ENCODE measurements at places on chromosomes 11 and 22.

DNA sequence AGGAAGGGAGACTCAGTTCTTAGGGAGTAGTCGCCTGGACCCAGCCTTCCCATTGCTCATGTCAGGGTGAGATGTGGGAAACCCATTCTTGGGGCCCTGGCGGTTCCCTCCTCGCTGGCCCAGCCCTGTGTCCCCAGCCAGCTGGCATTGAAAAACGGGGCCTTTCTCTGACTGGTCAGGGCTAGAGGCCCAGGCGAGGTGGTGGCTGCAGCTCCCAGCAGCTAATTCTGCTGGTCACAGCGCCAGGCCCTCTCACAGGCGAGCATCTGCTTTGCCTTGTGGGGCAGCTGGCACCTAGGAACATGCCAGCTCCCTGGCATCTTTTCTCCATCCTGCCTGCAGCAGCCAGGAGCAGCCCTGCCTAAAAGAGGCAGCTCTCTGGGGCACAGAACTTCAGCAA is 20.1 kb downstream of the TSPAN18 start:
- DNase-seq: no peak

- DNase-seq: no peak
These were observed 152.2 kb upstream of the E2F8 start for GRCh38 chr11:19392847-19393518.

GRCh38 chr11:66637557-66638176 is 836 bp upstream of the RBM4 start:
- DNase-seq: no peak

DNA sequence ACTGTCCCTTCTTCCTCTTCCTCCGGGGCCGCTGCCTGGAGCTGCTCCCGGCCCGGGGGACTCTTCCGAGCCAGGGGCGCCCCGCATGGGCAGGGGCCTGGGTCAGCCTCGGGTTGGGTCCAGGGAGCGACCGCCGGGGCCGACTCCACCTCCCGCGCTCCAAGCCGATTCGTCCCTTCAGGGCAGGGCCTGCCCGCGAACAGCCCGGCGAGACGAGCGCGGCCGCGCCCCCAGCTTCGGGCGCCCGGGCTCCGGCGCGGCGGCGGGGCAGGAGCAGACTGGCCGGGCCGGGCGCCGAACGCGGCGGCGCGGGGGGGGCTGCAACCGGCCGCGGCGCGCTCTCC is at the start of gene LARGE1:
LARGE1 (minus strand) TSS at position 280 of the 344 bp plus-strand sequence.
- DNase-seq: no peak

GRCh38 chr22:37697538-37697835 is 639 bp downstream of the TRIOBP start:
- DNase-seq: no peak

- DNase-seq: no peak
These were observed 95.7 kb downstream of the NAV2 start for GRCh38 chr11:19808076-19808911.

DNA sequence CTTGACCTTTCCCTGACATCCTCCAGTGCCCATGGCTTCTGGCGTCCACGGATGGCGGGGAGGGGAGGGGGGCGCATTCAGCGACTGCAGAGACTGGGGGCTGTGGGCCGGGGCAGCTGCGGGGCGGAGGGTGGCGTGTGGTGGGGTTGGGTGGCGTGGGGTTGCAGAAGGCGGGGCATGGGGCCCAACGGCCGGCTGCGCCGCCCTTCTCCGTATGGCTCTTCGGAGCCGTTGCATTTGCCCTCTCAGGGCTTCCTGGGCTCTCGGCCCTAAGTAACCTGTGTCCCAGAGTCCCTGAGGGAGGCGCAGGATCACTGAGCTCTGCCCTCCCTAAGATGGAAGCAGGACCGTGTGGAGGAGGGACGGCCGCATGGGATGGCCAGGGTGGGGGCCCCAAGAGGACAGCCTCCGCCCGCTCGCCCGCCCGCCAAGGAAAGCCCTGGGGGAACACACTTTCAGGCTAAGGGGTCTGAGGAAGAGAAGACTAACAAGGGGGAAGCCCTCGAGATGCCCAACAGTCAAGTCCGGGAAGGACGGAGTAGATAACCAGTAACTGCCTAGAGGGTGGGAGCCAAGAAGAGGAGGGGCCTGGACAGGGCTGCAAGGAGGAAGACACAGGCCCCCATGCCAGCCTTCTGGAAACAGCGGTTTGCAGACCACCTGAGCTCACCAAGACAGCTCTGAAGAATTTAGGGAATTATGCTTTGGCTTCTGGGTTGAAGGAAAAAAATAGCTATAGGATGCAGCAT is 9.2 kb upstream of the AIFM3 start:
- DNase-seq: peak; percentile 20

DNA sequence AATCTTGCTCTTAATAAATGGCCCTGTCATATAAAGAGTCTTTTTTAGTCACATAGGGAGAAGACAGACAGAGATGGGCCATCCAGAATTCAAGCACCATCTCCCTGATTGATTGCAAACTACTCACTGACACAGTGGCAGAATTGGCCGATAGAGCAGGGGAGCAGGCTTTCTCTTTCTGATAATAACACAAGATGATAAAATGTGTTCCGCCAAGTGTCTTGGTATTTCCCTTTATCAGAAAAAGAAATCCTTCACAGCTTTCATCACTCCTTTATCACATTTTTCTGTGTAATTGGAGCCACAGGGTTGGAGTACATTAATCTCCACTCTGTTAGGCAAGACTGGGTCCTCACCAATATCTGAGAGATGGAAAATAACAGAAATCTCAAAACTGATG is 406.0 kb downstream of the TMEM135 start:
- no peak for DNase-seq

DNA sequence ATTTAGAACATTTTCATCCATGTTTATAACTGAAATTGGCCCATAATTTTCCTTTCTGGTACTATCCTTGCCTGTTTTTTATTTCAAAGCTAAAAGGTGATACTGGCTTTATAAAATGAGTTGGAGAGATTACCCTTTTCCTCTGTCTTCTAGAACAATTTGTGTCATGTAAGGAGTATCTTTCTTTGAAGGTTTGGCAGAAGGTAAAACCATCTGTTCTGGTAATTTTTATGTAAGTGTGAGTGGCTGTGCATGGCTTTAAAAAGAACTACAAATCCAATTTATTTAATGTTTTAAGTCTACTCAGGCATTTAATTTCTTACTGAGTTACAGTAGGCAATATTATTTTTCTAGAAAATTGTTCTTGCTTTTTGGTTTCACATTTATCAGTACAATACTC is 7.7 kb upstream of the MRGPRD start:
- DNase-seq: no peak

- DNase-seq: no peak
These were observed 1.4 kb downstream of the SH3BP1 start for GRCh38 chr22:37640591-37641560.

DNA sequence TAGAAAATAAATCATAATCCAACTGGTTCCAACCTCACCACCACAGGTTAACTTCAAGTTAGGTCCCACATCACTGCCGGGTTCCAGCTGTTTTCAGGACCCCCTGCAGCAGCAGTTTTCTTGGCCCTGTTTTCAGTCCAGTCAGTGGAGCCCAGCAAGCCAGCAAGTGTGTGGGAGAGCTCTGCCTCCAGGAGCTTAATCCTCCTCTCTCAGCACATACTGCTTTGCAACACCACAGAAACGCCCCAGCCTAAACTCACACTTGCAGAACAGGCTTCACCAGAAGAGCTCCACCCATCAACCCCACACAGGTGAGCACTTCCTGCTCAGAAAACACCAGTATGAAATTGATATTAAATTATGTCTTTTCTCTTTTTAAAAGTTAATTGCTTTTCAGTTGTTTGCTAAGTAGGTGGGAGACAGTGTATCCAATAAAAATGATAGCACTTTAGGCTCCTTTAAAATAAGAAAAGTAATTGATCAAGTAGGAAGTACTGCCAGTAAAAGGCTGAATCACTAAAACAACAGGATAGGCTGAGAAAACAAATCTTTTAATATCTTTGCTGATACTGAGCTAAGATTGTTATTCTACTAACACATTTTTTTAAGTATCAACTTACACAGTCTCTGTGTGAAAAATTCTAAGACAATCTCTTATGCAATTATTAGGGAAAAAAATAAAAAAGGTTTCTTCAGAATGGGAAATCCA is 81.5 kb upstream of the TP53AIP1 start:
- DNase-seq: no peak

GRCh38 chr11:91906871-91907624 is 317.6 kb upstream of the FAT3 start:
- no peak for DNase-seq

GRCh38 chr11:78833237-78833636 is 258.6 kb upstream of the NARS2 start:
- DNase-seq: no peak

DNA sequence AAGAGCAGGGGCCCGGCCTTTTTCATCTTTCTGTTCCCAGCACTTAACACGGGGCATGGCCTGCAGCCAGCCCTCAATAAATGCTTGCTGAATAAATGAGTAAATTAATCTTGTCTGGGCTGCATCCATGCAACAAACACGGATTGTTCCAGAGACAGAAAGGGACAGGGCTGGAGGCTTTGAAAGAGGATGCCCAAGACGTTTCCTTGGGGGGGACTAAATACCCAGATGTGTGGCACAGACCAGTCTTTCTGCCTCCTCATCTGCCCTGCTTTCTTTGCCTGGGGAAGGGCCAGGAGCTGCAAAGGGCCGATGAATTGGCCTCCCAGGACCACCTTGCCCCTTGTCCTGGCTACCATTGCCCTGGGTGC is 40.4 kb downstream of the SHISAL1 start:
- no peak for DNase-seq

DNA sequence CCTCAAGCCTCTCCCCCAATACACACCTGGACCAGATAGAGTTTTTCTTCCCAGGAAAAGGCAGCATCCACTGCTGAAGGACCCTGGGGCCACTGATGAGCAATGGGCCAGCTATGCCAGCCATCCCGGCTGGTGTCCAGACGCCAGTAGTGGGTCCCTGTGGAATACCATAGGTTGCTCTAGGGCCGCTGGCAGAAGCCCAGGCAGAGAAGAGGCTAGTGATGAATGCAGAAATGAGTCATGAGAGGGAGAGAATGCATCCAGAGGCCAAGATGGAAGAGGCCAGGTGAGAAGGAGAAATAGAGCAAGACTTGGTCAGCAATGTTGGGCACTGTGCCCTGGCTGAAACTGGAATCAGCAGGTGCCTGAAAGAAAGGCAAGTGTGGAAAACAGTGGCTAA is 8.9 kb downstream of the HPX start:
- no peak for DNase-seq

DNA sequence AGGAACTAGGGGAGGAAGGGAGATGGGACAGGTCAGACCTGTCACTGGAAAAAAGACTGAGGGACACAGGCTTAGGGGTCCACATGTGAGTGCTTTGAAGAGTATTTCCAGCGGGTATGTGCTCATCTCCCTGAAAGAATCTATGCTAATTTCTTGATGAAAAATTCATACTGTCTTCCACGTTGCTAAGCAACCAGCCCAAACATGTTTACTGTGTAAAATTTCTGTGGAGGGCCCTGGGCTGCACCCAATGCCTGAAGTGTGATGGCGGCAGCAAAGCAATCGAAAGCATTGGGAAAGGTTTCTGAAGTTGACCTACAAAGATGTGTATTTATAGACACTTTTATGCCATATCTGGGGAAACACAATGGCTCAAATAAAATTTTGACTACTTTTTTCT is 7.4 kb downstream of the SYT13 start:
- no peak for DNase-seq

- DNase-seq: no peak
These were observed 109.1 kb upstream of the LMO1 start for GRCh38 chr11:8372641-8373381.

DNA sequence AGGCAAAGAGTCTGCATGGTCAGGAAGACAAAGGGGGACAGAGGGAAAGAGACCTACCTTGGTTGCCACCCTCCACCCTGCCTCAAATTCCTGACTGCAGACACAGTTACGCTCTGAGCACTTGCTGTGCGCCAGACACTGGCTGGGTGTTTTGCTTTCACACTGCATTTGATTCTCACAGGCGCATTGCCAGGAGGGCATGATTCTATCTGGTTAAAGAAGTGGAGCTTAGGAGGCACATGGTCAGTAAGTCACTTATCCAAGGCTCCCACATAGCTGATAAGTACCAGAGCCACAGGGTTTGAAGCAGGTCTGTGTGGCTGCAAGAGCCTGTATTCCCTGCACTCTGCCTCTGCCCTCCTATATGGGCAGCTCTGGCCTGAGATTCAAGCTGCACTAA is 103.9 kb downstream of the TIMP3 start:
- no peak for DNase-seq

DNA sequence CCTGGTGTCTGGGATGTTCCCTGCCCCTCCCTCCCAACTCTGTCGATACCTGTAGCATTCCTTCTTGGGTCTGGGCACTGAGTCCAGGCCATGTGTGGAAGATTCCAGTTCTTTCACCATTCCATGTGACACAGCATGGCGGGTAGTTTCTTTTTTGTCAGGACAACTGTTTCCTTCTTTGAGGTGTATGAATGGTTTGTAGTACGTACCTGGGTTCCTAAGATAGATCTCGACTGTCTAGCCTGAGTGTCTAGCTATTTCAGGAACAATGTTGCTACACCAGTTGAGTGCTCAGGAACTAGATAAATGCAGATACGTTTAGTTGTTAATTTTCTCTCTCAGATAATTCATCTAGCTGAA is 43.3 kb downstream of the TNRC6B start:
- no peak for DNase-seq

- DNase-seq: no peak
These were observed 16.8 kb downstream of the DGKZ start for GRCh38 chr11:46364056-46364455.

- no peak for DNase-seq
These were observed 64.6 kb downstream of the ARHGEF12 start for GRCh38 chr11:120400564-120401364.

- no peak for DNase-seq
These were observed 22.8 kb downstream of the CTTN start for GRCh38 chr11:70421123-70421522.

DNA sequence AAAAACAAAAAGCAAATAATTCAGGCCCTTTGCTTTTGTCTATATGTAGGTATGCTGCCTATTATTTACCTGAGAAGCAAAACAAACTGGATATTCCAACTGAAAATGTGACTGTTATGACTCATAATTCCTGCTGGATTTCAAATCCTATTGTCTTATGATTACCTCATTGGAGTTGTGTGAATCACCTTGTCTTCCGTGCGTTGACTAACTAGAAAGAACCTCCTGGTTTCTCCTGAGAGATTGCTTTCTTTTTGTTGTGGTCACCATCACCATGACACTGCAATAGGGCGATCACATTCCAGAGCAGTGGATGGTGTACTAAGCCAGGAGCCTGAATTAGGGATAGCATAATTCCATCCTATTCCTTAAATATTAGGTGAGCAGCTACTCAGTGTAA is 23.0 kb upstream of the EXPH5 start:
- DNase-seq: no peak
